ENCODE measurements at places on chromosomes 5 and 9.
A peak's percentile ranks its signal among the peaks of the same experiment; 100 is the strongest.

GRCh38 chr5:16178745-16179372 is 732 bp downstream of the MARCHF11 start:
- DNase-seq: peak; percentile 71

- no peak for DNase-seq
These were observed 133.4 kb upstream of the SPEF2 start for GRCh38 chr5:35484241-35484640.

DNA sequence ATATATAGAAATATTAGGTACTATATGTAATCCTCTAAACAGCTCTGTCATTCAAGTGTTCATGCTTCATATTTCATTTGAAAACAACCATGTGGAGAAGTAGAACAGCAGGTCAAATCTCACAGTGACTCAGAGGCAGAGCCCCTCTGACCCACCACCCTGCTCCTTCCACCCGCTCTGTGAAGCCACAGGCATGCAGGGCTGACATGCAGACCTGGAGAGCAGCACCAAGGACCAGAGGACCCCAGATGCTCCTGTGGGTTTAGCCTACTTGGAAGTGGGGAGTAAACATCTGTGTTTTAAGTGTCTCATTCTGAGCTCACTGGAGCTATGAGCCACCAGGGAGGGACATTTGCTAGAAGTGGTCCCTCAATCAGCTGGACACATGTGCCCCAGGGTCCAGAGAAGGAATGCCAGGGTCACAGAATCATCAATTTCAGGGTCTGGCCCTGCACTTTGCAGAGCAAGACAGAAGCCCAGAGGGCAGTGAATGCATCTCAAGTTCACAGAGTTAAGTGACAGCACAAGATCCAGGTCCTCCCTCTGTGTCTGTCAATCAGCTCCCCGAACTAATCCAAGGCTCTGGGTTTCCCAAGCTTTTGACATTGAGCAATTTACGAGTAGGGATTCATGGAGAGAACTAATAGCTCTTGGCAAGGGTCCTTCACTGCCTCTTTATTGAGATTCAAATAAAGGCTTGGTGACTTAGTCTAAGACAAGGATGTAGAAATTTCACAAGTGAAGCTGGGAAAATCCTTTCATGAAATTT is 441.1 kb downstream of the SEMA5A start:
- no peak for DNase-seq

GRCh38 chr5:96823900-96824380 is 16.2 kb upstream of the ERAP1 start:
- no peak for DNase-seq

DNA sequence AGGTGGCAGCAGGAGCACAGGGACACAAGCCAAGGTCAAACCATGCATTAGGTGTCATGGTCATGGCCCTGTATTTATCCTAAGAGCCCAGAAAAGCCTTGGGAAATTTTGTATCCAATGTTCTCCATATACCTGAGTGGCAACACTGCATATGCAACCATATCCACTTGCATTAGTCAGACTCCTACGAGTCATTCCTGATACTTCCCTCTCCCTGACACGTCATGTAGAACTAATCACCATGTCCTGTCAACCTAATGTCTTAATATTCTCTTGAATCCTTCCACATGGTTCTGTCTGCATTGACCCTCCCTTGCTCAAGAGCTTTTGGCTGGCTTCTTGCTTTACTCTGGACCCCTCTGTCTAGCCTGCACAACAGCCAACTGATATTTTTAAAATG is 9.4 kb downstream of the SCGB3A2 start:
- DNase-seq: no peak

DNA sequence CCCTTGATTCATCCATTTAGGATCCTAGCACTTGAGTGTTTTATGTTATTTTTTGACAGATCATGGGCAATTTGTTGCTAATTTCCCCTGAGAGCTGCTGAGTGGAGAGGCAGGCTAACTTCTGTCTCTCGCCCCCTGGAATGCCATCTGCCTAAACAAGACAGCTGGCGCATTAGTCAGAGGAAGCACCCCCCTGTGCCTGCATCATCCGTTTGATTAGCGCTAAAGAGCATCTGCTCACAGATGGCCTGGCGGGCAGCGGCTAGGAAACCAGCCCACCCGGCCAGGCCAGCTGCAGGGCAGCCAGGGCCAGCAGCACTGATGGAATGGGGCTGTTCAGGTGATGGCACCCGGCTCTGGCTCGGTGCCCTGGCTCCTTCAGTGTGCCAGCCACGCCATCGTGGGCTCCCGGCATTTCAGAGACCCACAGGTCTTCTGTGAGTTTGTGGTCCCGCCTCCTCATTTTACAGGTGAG is 22.9 kb upstream of the ASS1 start:
- DNase-seq: peak; percentile 75

GRCh38 chr5:3376611-3377010 is 219.0 kb upstream of the IRX1 start:
- no peak for DNase-seq

GRCh38 chr5:176352116-176352878 is 9.3 kb downstream of the KIAA1191 start:
- no peak for DNase-seq

DNA sequence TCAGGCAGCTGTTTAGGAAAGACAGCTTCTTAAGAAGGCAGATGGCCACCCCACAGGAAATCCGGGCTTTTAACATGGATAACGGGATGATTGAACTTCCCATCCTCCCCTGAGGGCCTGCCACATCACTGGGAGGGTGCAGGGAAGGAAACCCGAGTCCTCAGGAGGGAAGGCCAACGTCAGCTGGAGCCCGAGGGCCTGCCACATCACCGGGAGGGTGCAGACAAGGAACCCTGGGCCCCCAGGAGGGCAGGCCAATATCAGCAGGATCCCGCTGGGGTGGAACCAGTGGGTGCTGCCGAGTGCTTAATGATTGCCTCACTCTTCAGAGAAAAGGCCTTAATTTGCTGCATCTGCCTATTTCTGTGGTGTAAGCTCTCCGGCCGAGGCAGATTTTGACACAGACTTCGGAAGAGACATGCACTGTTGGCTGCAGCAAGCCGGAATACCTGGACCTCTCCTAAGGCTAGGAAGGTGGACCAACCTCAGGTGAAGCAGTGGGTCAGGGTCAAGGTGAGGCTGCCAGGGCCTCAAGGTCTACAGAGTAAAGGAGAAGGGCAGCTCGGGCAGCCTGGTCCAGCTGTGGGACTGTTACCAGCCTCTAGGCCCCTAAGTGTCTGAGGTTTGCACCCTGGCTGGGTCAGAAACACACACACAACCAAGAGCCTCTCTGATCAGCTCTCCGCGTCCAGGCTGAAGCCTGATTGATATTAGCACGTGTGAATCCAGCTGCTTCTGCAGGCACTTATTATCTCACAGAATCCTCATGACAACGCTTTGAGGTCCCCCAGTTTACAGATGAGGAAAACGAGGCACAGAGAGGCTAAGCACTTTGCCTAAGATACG is 14.8 kb upstream of the COL5A1 start:
- no peak for DNase-seq

- peak; percentile 31 for DNase-seq
These were observed 43.1 kb downstream of the NDFIP1 start for GRCh38 chr5:142151436-142152383.

GRCh38 chr5:172412724-172413286 is 41.5 kb downstream of the SH3PXD2B start:
- no peak for DNase-seq

DNA sequence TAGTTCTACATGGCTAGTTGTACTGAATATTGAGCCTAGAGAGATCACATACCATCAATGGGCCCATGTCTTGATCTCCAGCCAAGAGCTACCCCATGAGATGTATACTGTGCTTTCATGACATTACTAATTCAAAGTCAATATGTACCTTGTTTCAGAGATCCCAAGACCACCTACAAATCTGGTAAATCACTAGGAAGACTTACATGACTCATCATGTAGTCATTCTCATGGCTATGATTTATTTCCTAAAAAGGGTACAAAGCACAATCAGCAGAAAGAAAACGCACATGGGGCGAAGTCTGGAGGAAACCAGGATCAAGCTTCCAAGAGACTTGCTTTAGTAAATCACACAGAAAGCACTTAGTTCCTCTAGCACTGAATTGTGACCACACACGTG is 103.0 kb downstream of the PCSK5 start:
- DNase-seq: no peak
